ENCODE measurements at places on chromosomes 1 and 21.

DNA sequence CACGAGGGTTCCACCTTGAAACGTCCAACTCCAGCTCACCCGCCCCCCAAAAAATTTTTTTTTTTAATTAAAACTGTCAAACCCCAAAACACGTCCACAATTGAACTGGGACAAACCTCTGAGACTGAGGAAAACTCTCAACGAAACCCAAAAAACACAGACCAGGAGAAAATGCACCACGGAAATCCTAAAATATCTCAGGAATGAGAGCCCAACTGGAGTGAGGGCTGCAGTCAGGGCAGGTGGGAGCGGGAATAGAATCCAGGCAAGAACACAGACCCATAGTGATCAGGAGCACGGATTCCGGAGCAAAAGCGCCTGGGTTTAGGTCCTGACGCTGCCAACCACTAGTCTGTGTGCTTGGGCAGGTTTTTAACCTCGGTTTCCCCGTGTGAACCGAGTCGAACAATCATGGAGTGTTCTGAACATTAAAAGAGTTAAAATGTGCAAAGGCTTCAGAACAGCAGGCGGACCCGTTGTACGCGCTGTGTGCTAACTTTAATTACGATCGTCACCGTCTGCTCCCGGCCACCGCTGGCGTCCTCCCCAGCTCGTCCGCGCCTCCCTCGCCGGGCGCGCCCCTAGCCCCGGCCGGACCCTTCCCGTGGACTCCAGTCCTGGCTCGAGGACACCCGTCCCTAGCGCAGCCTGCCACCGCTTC is 624 bp downstream of the ARHGAP29 start:
- peak; percentile 51 for DNase-seq

DNA sequence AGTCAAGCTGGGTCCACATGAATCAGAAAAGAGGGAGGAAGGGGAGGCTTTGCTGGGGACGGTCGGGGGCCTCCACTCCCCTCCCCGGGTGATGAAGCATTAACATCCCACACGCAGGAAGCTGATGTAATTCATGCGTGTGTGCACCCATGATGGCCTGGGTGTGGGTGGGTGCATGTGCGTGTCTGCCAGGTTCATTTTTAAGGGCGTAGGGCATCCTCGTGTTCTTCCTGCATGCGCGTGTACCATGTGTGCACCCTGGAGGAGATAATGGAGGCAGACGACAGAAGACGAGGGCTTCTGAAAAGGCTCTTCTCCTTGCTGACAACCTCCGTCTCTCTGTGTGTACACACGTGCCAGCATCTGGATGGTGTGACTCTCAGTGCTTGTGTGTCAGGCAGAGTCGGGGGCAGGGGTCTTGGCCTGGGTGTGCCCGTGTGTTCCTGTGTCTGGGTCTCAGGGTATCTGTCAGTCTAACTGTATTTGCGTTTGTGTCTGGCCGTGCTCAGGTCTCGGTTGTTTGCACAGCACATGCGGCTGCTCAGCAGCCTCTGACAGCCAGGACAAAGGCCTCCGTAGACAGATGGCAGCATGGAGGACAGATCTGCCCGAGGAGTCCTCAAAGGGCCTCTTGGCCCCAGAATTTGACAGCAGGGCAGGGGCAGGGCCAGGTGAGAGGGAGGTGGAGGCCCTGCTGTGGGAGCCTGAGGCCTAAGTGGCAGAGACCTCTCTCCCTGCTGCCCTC is 2.4 kb downstream of the RAP1GAP start:
- no peak for DNase-seq

- no peak for DNase-seq
These were observed 238.4 kb downstream of the GPATCH2 start for GRCh38 chr1:217392441-217392840.

- no peak for DNase-seq
These were observed 22.7 kb upstream of the GNG12 start for GRCh38 chr1:67855961-67856360.

DNA sequence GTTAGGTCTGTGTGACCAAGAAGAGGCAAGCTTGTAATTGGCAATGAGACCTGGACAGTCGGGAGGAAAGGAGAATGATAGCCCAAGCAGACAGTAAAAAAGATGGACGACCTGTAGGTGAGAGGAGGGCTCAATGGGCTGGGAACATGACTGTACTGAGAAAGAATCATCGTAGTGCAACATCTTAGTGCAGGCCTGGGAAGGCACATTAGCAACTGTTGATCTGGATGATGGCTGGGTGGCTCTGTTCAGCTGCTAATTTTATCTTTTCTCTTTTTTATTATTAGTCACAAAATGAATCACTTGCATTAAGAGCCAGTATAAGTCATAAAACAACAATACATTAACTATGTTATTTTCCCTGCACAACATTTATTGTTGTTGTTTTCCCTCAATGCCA is 32.9 kb downstream of the IFI44 start:
- DNase-seq = no peak

DNA sequence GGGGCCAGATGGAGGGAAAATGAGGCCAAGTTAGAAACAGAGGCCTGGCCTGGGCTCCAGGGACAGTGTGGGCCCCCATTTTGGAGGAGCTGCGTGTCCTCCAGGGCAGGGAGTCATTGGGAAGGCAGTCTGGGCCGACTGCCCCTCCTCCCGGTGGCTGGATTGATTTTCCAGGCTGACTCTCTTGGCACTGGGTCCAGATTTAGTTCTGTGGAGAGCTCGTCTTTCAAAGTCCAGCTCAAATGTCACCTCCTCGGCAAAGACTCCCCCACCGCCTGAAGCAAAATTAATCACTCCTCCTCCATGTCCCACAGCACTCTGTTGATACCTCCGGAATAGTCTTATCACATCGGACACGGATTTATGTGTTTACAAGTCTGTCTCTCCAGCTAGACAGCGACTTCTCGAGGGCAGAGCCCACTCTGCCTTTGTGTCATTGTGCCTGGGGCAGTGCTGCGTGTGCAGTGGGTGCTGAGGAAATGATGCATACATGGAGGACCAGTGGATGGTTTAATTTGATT is 175.1 kb downstream of the CAMTA1 start:
- DNase-seq = peak; percentile 52

DNA sequence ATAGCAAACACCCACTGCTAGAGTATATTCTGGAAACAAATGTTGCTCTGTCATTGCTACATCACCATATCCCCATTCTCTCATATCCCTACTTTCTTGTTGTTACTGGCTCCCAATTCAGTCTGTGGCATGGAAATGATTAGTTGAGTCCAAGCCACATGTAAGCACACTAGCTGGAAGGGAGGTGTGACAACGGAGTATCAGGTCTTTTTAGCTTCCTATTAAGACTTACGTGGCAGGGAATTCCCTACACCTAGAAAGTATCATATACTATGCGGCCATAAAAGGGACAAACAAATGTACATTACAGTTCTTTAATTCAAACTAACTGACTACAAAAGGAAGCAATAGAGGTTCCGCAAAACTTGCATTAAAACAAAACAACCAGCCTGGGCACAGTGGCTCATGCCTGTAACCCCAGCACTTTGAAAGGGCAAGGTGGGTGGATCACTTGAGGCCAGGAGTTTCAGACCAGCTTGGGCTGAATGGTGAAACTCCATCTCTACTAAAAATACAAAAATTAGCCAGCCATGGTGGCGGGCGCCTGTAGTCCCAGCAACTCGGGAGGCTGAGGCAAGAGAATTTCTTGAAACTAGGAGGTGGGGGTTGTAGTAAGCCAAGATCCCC is 48.6 kb downstream of the INTS7 start:
- no peak for DNase-seq

DNA sequence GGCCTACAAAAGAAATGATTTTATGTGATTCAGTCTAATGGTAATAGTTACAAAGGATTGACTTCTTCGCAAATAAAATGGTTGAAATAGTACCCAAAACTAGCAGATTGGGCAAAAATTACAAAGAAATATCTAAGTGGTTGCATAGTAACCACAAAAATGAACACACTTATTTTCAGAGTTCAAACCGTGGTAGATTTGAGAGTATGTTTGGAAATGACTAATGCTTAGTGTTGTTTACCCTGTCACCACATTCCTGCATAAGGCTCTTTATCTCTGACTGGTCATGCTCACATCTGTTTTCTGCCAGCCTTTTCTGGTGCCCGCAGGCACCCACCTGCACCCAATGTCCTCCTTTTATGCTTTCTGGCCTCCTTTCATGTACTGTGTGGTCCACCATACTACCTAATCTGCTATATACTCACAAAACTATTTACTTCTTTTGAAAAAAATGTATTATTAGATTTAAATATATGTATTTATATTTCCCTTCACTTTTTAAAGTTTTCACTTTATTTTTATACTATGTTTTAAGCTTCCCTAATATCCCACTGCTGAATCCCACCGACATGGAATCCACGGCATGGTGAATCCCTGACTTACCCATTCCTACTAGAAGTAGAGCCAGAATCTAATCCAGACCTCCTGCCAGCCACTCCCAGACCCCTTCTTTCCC is 30.3 kb downstream of the PTPRC start:
- no peak for DNase-seq

DNA sequence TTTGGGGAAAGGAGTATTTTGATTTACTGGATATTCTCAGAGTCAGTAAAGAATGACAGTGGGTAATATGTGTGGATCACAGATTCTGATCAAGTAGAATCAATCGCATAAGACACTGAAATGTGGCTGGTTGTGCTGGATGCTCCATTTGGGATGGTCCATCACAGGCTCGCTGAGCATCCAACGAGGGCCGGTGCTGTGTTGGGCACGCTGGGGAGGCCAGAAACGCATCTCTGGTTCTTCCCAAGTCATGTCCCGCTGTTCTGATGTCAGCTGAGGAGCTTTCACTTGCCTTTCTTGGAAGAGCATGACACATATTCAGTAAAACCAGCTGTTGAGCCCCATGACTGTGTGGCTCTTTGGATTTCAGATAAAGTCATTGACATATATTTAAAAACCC is 72.0 kb downstream of the UMODL1 start:
- DNase-seq = no peak

DNA sequence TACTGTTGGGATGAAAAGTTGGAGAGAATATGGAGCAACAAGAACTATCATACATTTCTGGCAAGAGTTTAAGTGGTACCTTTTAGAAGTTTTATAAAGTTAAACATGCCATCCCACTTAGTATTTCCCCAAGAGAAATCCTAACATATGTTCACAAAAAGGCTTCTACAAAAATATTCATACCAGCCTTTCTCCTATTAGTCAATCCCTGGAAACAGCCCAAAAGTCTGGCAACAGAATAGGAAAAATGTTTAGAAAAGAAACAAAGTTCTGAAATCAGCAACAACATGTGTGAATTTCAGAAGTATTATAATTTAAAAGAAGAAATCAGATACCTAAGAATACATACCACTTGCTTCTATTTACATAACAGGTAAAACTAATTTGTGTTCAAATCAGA is 271.0 kb downstream of the DSCAM start:
- DNase-seq = no peak

DNA sequence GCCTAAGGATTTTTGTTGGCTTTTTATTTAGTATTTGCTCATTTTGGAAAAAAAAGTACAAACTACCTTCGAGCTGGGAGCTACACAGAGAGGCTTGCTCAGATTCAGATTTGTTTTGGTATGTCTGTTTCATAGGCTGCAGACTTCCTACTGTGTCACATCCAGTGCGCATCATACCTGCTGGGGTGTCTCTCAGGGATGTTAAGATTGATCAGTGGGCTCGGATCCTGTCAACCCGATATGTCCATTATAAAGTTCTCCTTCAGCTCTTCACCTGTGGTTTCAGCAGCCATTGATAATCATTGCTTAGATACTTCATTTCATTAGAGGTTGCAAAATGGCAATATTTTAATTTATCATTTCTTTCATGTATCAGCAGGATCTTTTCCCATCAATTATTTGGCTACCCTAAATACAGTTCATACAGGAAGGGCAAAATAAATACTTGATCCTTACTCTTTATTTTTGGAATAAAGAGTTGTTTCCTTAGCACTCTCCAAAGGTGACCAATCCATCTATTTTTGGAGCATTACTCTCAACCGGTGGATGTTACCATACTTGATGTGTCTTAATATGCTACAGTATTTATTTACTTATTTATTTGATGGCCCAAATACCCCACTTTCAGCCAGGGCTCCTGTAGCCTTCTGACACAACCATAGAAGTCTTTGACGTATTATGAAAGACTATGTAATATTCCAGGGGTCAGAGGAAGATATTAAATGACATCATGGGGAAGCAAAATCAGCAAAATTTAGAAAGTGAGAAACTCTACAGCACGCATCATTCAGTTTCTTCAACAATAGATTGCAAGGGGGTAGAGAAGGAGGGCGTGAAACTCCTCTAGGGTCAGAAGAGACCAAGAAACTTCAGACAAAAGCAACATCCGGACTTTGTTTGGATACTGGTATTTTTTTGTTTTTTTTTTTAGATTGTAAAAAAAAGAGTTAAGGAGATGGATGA is 55.3 kb upstream of the HNRNPU start:
- no peak for DNase-seq

- DNase-seq = no peak
These were observed 309.5 kb downstream of the PCP4 start for GRCh38 chr21:40176724-40177123.

DNA sequence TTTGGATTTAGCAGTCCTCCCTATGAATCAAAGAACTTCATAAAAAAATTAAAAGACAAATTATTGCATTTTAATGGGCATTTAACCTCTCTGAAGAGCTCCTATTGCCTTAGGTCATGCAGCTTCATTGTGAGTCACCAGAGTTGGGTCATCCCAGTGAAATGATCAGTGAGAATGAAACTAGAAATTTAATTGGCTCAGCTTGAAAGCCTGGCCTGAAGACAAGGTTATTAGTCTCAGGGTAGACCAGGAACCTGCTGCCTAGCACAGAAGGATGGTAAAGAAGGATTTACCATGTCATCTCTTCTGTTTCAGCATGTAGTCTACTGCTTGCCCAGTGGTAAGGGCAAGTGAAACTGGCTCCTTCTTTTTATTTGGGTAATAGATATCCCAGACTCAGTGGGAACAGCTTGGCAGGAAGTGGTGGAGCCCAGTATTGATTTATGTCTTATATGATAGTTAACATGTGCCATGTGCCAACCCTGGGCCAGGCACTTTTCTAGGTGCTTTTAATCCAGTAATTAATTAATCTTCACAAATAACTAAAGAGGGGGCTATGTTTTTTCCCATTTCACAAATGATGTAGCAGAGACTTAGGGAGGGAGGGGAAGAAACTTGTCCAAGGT is 23.6 kb downstream of the LAMC2 start:
- DNase-seq = no peak

GRCh38 chr1:73943270-73943669 is 254.7 kb downstream of the LRRIQ3 start:
- no peak for DNase-seq

- DNase-seq = no peak
These were observed 17.2 kb upstream of the OLIG2 start for GRCh38 chr21:33008333-33009051.

GRCh38 chr1:174415506-174415905 is 32.3 kb upstream of the GPR52 start:
- no peak for DNase-seq

- peak; percentile 89 for DNase-seq
These were observed 222.4 kb upstream of the B3GALT2 start for GRCh38 chr1:193408782-193409293.

- peak; percentile 14 for DNase-seq
These were observed 40.7 kb upstream of the SCMH1 start for GRCh38 chr1:41282679-41283317.

DNA sequence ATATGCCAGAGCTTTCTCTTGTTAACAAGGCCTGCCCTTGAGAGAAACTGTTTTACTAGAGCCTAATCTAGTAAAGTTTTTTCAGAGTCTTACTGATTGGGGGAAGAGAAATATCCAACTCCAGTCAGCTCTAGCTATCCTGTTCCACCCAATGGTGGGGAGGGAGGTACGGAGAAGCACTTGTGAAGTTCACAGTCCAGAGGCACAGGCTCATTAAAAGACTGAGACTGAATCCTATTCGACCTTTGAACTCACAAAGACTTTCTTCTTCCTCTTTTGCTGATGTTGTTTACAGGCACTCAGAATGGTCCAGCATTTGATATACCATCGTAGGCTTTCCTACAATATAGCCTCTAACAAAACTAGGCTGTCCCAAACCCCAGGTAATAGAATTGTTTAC is 15.5 kb upstream of the SFT2D2 start:
- no peak for DNase-seq

Data from pancreas (tissue), 10 donors.